ENCODE measurements at places on chromosomes 1 and 21.

GRCh38 chr1:64733581-64734286 lies 11.1 kb upstream of the RAVER2 start:
- no peak for DNase-seq

- no peak for DNase-seq
These were observed 127.1 kb upstream of the KCNJ15 start for GRCh38 chr21:38129711-38130110.

DNA sequence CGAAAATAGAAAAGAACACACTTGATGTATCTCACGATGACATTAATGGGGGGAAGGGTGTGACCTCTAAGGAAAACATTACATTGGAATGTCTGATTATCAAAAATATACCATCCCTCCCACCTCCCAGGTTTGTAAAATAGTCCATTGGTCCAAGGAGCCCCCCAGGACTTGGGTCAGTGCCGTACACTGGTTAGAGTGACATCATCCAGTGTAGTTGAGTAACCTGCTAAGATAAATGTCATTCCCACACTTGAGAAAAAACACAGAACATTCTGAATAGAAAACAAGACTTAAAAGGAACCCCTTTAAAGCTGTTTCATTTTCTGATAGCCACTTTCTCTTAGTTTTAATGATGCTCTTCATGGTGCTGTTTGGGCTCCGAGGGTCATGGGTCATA lies 15.2 kb downstream of the DDX20 start:
- DNase-seq, result no peak

- no peak for DNase-seq
These were observed 31.4 kb upstream of the DMBX1 start for GRCh38 chr1:46458190-46458589.
